ENCODE measurements at places on chromosomes 1 and 21. TPM values are rescaled to one million over a fixed set of nuclear protein-coding genes. Genes with fewer than 3 reads are reported as not detected.

- no peak for DNase-seq
These were observed 30.2 kb upstream of the GBP5 start for GRCh38 chr1:89302697-89303332.

DNA sequence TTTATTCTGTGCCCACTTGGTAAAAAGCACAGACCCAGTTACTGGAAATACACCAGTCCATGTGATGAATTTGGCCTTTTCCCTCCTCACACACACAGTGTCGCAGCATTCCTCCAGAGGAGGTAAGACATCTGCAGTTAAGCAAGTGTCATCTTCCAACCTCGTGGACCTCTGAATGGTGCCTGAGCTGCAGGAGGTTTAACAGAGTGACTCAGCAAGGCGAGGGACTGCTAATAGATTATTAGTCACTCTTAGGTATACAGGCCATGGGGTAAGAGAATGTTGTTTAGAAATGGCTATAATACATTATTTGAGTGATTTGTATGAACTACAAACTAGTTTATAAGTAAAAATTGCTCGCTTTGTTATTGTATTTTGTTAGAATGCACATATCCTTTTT, 8.6 kb upstream of the LRRC8B start:
- DNase-seq = no peak

DNA sequence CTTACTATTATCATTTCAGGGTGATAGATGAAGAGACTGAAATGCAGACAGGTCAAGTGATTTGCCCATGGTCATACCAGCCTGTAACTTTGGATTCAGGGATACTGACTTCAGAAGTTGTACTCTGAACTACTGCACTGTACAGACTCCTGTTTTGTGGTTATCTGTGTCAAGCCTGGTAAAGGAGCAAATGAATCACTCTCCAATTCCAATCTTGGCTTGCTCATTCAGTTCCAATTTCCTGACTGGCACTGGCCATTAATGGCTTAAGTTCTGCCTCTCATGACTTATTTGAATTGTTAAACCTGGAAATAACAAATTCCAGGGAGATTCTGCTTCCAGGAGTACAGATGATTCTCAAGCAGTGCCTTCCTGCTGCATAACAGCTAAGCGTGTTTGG, 45.4 kb upstream of the PLD5 start:
- DNase-seq = no peak

PEX10 gene
- total RNA-seq = 25.6 TPM

FNBP1L gene
- 0.91 TPM for total RNA-seq

THEM5 gene
- not detected for total RNA-seq

MAP3K6 gene
- total RNA-seq = 7.1 TPM

NEXN gene
- 0.09 TPM for total RNA-seq

CD48 gene
- 224 TPM for total RNA-seq
